Stimulated activated CD8-positive, alpha-beta memory T cell treated with anti-CD3 and anti-CD28 coated beads, Interleukin-7, amount 100 ng/mL, for 1 hour (primary cell): ENCODE measurements at places on chromosomes 11 and 22.

DNA sequence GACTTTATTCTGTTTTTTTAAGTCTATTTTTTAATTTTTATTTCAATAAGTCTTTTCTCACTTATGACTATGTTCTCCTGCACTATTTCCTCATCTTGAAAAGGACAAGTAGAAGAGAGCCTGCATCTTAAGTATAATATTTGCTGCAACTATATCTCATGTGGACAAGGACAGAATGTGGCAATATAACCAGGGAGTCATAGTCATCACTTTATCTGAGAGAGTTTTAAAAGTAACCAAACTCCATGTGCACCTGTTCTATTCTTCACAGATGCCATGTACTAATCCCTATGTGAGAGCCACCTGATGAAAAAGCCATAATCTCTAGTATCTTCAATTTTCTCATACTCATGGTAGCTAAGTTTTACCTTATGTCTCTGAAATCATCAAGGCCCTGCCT lies 104.2 kb upstream of the SOX6 start:
- DNase-seq: no peak

- peak; percentile 73 for DNase-seq
Observed at GRCh38 chr22:45318168-45318557, 8.4 kb downstream of the FAM118A start.

- DNase-seq: no peak
Observed at GRCh38 chr11:1257916-1258315, 35.0 kb downstream of the MUC5B start.

DNA sequence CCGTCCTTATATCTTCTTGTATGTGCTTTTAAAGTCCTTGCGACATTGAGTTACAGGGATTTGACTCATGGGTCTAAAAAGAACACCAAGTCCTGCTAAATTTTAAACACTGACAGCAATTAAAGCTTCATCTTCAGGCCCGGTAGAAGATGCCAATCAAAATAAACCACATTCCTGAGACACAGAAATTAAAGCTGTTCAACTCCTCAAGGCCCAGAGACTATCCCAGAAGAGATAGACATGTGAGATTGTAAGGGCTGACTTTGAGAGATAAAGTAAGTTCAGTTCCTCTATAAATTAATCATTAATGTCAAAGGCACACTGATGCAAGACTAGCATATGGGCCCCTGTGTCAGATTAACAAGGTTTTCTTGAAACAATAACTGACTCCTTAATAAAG lies 49.8 kb downstream of the OSBPL5 start:
- no peak for DNase-seq

- no peak for DNase-seq
Observed at GRCh38 chr11:34034053-34034452, 17.5 kb upstream of the CAPRIN1 start.

GRCh38 chr11:112057170-112057569 lies 16.6 kb downstream of the PIH1D2 start:
- no peak for DNase-seq

DNA sequence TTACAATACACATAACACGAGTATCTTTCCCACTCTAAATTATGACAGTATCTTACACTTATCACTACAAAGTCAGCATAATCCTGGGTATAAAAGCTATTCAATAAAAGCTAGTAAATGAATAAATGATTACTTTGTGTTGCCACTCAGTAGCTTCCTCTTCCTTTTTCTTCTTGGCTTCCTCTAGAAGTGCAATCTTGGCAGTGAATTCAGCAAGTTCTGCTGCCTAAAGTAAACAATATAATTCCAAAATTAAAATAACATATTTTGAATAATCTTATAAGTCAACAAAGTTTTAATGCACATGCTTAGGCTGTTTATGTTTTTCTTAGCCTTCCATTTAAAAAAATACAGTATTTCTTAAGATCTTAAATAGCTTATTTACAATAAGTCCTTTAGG lies 60.4 kb downstream of the RDX start:
- DNase-seq: no peak

DNA sequence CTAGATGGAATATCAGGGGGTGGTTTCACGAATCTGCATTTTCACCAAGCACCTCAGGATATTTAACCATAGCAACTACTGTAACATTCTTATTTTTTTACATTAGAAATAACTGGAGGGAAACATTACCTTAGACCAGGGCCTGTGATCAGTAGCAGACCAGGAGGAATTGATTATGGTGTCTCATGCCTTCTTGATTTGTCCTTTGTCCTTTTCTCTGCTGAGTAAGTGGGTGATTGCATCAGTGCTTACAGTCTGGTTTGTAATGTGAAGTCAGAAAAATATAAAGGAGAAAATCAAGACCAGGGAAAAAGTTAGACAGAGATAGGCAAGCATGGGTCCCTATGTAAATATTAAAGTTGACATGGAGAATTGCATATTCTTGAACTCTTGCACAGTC lies 703.3 kb downstream of the NELL1 start:
- DNase-seq: no peak

GRCh38 chr11:132595711-132596134 lies 936.6 kb downstream of the OPCML start:
- no peak for DNase-seq

- DNase-seq: no peak
Observed at GRCh38 chr11:122219791-122220190, 103.8 kb upstream of the BLID start.

DNA sequence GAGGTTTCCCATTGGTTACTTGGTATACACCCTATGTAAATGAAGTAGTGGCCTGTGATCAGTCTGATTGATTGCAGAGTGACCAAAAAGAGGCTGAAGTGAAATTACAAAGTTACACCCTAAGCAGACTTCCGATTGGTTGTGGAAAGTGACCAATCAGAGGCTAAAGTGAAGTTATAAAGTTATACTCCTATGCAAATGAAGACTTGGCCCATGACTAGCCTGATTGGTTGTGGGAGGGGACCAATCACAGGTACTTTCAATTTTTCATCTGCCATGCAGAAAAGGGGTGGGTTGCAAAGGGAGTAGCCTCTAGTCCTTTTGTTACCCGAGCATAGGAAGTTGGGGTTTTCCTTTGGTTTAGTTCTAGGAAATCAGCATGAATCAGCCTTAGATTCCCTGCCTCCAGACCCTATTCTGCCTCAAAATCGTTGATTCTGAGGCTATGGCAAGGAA lies 18.1 kb upstream of the CSTF3 start:
- no peak for DNase-seq

- no peak for DNase-seq
Observed at GRCh38 chr11:69055598-69056516, 7.1 kb downstream of the TPCN2 start.

GRCh38 chr11:44270403-44271273 lies 39.3 kb downstream of the ALX4 start:
- DNase-seq: no peak

- DNase-seq: no peak
Observed at GRCh38 chr11:24886880-24887619, 390.2 kb downstream of the LUZP2 start.

- no peak for DNase-seq
Observed at GRCh38 chr11:106061249-106061784, 15.8 kb downstream of the KBTBD3 start.

GRCh38 chr11:8168485-8169257 lies at the start of gene RIC3:
RIC3 (minus strand) TSS chr11:8169025; CDS start chr11:8168989, 36 bp downstream.
- no peak for DNase-seq

GRCh38 chr22:19621373-19622060 lies 92.8 kb upstream of the SEPTIN5 start:
- no peak for DNase-seq

DNA sequence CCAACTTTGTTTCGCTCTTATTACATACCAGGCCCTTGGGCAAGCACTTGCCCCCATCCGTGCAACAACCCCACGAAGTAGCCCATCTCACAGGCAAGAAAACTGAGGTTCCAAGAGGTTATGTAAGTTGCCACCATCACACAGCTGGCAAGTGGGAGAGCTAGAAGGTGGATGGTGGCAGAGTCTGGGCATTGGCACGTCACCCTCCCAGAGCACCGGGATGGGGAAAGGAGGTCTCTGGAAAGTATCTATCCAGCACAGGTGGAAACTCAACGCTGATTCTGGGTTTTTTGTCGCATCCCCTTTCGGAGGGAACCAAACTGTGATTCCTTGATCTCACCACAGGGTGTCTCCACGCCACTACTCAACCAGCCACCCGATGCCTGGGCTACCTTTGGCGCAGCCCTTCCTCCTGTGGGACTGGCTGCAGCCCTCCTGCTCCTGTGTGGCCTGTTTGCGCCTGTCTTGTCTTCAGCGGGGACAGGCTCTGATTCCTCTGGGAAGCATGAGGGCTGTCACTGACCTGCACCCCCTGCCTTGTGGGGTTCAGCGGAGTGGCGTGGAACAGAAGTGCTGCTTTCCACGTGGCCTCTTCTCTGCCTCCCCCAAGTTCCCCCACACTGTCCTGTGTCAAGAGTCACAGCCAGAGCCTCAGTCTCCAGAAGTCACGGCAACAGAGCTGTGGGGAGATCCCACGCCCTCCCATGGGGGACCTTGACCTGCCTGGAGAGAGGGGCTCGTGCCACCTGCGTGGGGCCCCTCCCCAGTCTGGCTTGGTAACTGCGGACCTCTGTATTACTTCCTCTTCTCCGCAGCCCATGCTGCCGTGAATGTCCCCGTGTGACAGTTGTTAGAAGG lies 34.4 kb upstream of the TRIM29 start:
- no peak for DNase-seq

DNA sequence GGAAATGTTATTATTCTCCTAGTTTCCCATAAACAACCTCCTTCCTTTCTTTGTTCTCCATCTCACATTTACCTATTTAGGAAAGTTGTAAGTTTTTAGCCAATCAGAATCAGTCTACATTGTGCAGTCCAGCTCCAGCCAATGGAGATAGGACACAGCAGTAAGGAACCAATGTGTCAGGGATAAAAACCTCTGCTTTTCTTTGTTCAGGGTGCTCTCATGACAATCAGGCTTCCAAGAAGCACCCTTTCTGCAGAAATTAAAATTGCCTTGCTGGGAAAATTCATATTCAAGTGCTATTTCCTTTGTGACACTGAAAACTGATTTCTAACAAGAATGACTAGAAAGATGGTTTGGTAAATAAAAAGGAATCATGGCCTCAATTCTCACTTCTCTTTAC lies 14.6 kb downstream of the SCGB2A1 start:
- no peak for DNase-seq

- DNase-seq: no peak
Observed at GRCh38 chr11:96899971-96900370, 510.2 kb downstream of the JRKL start.

DNA sequence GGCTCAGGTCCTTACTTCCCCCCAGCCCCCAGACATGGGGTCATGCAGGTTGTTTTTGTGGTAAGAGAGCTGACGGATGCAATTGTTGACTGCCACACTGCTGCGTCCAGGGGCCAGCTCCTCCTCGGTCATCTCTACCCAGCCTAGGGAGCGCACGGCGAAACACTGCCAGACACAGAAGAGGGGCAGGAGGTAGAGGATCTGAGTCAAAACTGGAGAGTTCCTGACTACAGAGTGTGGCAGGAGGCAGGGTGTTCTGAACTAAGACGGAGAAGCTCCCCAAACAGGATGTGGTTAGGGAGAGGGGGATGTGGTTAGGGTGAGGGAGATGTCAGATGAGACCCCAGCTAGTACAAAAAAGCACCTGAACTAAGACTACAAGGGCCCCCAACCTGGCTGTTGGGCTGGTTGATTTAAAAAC lies 12.3 kb downstream of the SMPD1 start:
- no peak for DNase-seq

DNA sequence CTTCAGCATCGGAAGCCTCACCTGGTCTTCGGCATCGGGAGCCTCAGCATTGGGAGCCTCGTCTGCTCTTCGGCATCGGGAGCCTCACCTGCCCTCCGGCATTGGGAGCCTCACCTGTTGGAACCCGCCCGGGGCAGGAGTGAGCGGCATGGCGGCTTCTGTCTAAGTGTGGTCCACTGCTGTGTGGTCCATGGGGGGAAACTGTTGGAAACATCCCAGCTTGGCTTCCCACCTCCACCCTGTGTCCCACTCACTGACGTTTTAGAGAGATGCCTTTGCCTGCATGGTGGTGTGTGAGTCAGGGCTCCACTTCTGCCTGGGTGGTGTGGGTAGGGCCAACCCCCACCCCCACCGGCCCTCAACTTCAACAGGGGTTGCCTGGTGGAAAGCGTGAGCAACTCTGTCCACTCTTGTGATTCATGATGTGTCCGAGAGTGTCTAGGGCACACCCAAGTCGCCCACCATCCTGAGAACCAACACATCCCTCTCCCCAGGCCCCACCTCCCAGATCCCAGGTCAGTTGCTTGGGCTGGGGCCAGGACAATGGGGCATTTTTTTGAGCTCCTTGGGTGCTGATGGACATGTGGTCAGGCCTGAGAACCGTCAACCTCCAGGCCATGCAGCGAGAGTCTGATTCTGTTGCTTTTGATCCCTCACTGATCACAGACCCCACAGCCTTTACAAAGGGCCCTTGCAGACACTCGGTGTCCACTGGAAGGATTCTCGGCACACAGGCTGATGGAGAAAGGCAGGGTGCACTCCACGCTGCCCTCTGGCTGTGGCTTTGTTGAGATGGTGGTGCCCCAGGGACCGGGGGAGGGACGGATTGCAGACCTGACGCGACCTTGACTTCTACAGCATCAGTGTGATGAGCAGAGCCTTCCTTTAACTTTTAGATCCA lies 406.7 kb downstream of the TBC1D22A start:
- no peak for DNase-seq

- DNase-seq: no peak
Observed at GRCh38 chr11:69030301-69030700, 17.3 kb upstream of the MRGPRF start.

- no peak for DNase-seq
Observed at GRCh38 chr11:2804189-2804588, 81.4 kb downstream of the CDKN1C start.

DNA sequence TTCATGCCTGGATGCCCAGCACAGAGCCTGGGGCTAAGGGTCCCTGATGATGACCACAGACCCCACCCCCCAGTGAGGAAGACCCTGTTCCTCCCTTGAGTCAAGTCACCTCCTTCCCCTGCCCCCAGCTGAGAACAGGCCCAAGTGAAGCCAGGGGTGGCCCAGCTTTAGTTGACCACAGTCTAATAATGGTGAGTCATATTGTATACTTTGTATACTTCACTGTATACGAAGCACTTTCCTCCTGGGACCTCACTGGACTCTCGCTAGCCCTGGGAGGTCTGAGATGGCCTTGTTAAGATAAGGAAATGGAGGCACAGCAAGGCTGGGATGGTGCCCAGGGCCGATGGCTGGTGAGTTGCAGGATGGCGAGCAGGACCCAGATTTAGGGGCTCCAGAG lies 3.7 kb upstream of the FLRT1 start:
- no peak for DNase-seq

DNA sequence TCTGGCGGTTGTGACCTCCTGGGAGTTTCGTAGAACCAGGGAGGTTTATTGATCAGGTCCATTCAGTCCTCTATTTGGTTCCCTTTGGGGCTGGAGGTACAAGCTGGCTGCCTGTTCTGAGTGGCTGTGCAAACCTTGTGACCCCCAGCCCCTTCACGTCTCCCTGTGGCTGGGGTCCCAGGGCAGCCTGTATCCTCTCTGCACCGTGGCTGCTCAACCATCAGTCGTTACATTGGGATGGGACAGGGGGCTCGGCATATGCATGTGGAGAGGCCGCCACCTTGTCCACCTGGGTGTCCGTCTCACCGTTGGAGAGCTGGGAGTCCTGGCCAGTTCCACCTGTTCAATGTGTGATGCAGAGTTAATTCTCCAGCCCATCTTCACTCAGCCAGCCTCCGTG lies 195.7 kb downstream of the TBC1D22A start:
- no peak for DNase-seq

- no peak for DNase-seq
Observed at GRCh38 chr22:47692811-47693210, 930.4 kb downstream of the TBC1D22A start.
